ENCODE measurements at places on chromosomes 13 and 19. TPM values are rescaled to one million over a fixed set of nuclear protein-coding genes. Genes with fewer than 3 reads are reported as not detected.

DNA sequence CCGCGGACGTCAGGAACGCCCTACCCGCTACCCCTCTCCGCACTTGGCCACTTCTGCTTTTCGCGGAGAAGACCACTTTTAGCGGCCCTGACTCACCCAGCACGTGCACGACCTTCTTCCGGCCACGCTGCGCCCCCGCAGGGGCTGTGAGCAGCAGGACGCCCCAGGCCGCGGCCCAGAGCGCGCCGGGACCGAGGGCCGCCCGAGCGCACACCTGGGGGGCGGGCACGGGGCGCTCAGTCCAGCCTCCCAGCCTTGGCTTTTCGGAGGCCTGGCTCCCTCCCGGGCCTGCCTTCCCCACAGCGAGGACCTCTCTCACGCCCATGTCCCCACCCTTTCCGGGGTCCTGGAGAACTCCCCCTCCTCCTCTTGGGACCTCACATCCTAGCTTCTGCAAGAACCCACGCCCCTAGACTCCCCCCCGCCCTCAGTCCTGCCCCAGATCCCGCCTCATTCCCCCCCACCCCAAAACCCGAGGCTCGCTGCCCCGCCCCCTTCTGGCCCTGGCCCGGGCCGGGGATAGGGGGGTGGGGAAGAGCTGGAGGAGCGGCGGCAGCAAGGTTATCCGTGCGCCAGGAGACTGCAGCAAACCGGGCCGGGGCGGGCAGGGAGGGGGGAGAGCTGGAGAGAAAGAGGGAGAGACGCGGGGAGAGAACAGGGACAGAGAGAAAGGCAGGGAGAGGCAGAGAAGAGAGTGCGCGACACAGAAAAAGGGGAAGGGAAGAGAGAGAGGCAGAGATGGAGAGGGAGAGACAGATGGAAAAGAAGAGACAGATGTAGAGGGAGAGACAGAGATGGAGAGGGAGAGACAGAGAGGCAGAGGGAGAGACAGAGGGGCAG is 11.5 kb downstream of the TM6SF2 start:
- H3K36me3 ChIP-seq, result no peaks in the 10 kb centered on the region
- no peak overlapping the region for H3K27ac ChIP-seq
- peak overlapping the region; percentile 7 for H3K4me3 ChIP-seq
- H3K27me3 ChIP-seq, result peaks cover 30% of the 10 kb centered on the region

Gene IRGC
- total RNA-seq, result not detected

Gene MFSD12
- 44.9 TPM for total RNA-seq

GRCh38 chr13:97975280-97975847 is 21.9 kb downstream of the IPO5 start:
- no peaks in the 10 kb centered on the region for H3K4me1 ChIP-seq
- H3K27ac ChIP-seq, result peak overlapping the region; percentile 98
- peak overlapping the region; percentile 93 for H3K4me3 ChIP-seq
- H3K36me3 ChIP-seq, result no peaks in the 10 kb centered on the region
- H3K27me3 ChIP-seq, result no peaks in the 10 kb centered on the region

DNA sequence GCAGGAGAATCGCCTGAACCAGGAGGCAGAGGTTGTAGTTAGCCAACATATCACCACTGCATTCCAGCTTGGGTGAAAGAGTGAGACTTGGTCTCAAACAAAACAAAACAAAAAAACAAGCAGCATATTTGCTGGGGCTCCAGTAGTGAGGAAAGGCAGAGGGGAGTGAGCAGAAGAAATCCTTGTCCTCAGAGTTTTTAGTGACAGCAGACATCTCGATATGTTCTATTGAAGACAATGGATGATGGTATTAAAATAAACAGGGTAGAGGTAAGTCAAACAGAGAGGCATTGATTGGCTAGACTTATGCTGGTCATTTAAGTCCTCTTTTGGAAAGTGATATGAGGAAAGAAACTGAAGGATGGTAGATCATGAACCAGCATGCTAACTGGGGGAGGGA is 19.0 kb downstream of the NLRP7 start:
- no peaks in the 10 kb centered on the region for H3K27me3 ChIP-seq
- H3K4me3 ChIP-seq, result no peak overlapping the region
- no peaks in the 10 kb centered on the region for H3K4me1 ChIP-seq
- DNase-seq, result no peak

GRCh38 chr19:12648088-12648487 is 18.5 kb downstream of the MAN2B1 start:
- H3K4me1 ChIP-seq, result peaks cover 8% of the 10 kb centered on the region
- no peak overlapping the region for H3K4me3 ChIP-seq
- no peaks in the 10 kb centered on the region for H3K27me3 ChIP-seq
- H3K36me3 ChIP-seq, result no peaks in the 10 kb centered on the region
- H3K27ac ChIP-seq, result no peak overlapping the region
- no peak for DNase-seq

- H3K36me3 ChIP-seq, result no peaks in the 10 kb centered on the region
- no peaks in the 10 kb centered on the region for H3K4me1 ChIP-seq
- no peak overlapping the region for H3K27ac ChIP-seq
- peaks cover 99% of the 10 kb centered on the region for H3K27me3 ChIP-seq
- H3K4me3 ChIP-seq, result no peak overlapping the region
- DNase-seq, result no peak
Observed at GRCh38 chr19:1766800-1767352, 13.6 kb downstream of the ONECUT3 start.

DNA sequence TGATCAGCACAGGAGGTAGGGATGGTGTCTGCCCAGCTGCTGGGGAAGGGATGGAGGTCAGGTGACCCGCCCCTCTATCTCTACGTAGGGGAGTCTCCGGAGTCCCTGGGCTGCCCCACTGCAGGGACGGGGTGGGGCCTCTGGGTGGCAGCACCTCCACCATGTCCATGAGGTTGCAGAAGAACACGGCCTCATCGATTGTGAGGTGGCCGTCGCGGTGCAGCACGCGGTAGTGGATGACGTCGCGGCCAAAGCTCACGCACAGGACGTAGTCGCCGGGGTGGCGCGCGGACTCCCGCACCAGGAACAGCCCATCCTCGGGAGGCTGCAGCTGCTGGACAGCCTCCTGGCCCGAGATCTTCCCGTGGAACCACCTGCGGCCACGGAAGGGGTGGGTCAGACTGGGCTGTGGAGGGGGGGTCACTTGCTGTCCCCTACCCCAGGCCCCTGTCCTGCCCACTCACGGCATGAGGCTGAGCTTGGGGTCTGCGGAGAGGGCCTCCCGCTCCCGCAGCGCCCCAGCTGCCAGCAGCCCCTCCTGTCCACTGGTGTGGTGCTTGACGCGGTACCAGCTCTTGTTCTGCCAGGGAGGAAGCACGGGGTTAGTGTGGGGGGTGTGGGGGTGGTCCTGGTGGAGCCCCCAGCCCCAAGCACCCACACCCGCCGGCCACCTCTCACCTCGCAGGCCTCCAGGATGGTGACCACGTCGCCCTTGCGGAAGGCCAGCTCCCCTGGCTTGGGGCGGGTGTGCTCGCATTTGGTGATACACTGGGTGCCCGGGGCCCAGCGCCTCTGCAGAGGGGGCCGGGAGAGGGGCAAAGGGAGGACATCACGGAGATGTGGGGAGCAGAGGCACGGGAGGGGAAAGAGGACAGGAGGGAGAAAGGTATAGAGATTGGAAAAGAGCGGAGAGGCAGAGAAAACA is 2.3 kb downstream of the MATK start:
- no peak overlapping the region for H3K27ac ChIP-seq
- DNase-seq, result no peak
- H3K36me3 ChIP-seq, result no peaks in the 10 kb centered on the region
- H3K4me3 ChIP-seq, result no peak overlapping the region

Gene DACH1
- 11.5 TPM for total RNA-seq

DNA sequence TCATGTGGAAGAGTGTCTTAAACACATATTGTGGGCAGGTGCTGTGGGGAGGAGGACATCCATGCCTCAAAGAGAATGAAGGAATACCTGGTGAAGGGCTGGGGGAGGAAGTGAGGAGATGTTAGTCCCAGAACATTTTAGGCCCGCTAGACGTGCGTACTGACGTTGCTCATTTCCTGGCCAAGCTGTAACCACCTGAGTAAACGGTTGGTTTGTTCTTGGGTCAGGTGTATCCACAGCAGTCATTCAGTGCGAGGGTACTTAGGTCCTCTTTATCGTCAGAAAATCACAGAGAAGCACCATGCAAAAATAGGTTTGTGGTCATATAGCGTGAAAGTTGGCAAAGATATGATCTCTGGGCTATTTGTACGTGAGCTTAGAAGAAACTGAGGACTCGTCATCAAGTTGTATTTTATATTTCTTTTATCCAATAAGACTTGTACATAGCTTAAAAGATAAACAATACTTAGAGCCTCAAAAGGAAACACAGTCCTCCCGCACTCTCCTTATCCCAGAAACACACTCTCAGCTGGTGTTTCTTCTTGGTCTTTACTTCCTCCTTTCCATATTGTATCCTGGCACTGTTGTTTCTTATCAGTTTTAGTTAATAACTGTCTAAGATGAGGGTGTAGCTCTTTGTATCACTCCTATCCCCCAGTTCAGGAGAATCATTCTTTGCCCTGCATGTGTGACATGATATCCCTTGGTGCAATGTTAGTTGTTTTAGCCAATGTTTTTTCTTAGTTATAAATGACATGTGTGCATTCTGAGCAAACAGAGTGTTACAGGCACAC is 52.0 kb downstream of the ARHGEF7 start:
- no peaks in the 10 kb centered on the region for H3K36me3 ChIP-seq
- DNase-seq, result no peak
- H3K27me3 ChIP-seq, result no peaks in the 10 kb centered on the region

Gene ZSCAN5B
- total RNA-seq, result not detected

DNA sequence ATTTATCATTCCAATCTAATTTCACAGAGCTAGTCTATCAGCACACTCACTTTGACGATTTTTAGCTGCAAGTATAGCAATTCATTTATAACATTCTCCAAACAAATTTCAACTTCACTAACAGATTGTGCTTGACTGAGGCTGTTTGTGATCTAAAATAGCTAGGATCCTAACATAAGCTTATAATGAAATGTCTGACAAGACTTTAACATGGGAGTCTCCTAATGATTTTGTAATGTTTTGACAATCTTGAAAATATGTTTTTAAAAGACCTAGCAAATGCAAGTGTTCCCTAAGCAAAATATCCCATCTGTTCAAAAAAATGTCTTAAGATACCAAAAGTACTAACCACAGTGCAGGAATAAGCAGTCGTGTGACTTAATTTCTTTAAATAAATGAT is 889.5 kb upstream of the SPRY2 start:
- H3K36me3 ChIP-seq, result no peaks in the 10 kb centered on the region
- no peak overlapping the region for H3K27ac ChIP-seq
- DNase-seq, result no peak

Gene CEACAM5
- 27.2 TPM for total RNA-seq

DNA sequence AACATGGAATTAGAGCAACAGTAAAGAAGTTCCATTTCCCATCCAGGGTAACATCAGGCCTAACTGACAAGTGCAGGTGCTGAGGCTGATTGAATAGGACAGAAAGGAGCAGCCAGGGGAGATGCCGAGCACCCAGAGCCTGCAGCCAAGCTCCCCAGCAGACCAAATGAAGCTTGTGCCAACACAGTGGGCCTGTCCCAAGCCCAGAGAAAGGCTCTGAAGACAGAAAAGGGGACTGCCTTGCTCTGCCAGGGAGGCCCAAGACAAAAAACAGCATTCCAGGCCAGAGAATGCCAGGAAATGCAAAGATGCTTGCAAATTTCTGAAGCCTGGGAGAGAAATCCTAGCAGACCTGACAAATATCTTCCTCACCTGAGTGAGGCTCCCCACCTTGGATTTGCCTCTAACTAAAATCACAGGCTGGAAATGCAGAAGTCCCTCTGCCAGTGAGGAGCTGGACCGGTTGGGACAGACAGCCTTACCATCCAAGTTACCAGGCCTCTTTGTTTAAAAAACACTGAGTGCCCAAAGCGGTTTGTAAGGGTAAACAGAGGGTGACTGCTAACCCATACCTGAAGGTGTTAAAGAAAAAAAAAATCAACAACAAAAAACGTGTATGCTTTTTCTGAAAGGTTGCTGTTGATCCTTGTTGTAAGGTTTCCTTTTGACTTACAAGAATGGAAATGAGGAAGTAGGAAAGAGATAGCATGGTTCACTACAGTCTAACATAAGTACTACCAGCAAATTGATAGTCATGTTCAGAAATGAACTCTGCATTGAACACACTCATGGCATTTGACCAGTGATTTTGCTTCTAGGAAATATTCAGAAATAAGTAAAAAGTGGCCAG is 11.8 kb upstream of the HMGB1 start:
- H3K4me3 ChIP-seq, result no peak overlapping the region
- no peaks in the 10 kb centered on the region for H3K36me3 ChIP-seq
- no peaks in the 10 kb centered on the region for H3K27me3 ChIP-seq
- no peak for DNase-seq
- peak overlapping the region; percentile 41 for H3K27ac ChIP-seq

GRCh38 chr19:38676023-38676877 is 28.8 kb downstream of the ACTN4 start:
- DNase-seq, result no peak
- peak overlapping the region; percentile 5 for H3K4me3 ChIP-seq
- no peaks in the 10 kb centered on the region for H3K27me3 ChIP-seq
- H3K4me1 ChIP-seq, result peaks cover 26% of the 10 kb centered on the region

Gene CAPS
- total RNA-seq, result 9.4 TPM

DNA sequence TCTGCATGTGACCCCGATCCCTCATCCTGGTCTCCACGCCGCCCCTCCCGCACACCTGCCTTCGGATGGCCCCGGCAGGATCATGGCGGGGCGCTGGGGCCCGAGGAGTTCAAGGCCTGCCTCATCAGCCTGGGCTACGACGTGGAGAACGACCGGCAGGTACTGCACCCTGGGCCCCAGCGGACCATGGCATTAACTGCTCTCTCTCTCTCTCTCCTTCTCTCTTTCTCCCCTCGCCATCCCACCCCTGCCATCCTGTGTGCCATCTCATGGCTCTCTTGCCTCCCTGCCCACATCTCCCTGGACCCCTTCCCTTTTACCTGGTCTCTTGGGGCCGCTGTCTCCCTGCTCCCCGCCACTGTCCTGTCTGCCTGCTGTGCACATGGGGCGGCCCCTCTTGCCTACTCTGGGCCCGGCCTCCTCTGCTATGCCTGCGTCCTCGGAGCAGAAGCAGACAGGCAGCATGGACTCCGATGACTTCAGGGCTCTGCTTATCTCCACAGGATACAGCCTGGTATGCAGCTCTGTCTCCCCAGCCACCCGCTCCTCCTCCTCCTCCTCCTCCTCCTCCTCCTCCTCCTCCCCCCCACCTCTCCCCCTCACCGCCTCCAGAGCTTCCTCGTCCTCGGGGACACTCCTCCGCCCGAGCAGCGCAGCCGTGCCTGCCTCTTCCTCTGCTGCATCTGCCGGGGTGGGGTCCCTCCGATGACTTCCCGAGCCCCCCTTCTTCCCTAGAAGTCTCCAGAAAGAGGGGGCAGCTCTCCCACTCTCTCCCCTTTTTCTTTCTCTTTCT is 16.2 kb downstream of the CAPN12 start:
- no peaks in the 10 kb centered on the region for H3K27me3 ChIP-seq
- H3K4me3 ChIP-seq, result no peak overlapping the region
- no peak for DNase-seq
- H3K27ac ChIP-seq, result peak overlapping the region; percentile 43

- no peak for DNase-seq
- no peak overlapping the region for H3K27ac ChIP-seq
- peaks cover 7% of the 10 kb centered on the region for H3K4me1 ChIP-seq
- H3K27me3 ChIP-seq, result no peaks in the 10 kb centered on the region
- no peak overlapping the region for H3K4me3 ChIP-seq
Observed at GRCh38 chr19:45821103-45821521, 6.0 kb upstream of the RSPH6A start.

GRCh38 chr13:76014406-76015318 is 378.5 kb downstream of the LMO7 start:
- no peaks in the 10 kb centered on the region for H3K4me1 ChIP-seq
- H3K36me3 ChIP-seq, result no peaks in the 10 kb centered on the region
- no peak for DNase-seq

Gene PEPD
- total RNA-seq, result 42.1 TPM

All from breast epithelium (tissue), 4 donors.